ENCODE measurements at places on chromosomes 3 and 15.
A peak's percentile ranks its signal among the peaks of the same experiment; 100 is the strongest.

- H3K36me3 ChIP-seq = no peaks in the 10 kb centered on the region
- H3K4me3 ChIP-seq = no peak overlapping the region
- no peak for DNase-seq
- H3K4me1 ChIP-seq = peaks cover 3% of the 10 kb centered on the region
Measured at GRCh38 chr3:69761896-69762767, 22.9 kb downstream of the MITF start.

DNA sequence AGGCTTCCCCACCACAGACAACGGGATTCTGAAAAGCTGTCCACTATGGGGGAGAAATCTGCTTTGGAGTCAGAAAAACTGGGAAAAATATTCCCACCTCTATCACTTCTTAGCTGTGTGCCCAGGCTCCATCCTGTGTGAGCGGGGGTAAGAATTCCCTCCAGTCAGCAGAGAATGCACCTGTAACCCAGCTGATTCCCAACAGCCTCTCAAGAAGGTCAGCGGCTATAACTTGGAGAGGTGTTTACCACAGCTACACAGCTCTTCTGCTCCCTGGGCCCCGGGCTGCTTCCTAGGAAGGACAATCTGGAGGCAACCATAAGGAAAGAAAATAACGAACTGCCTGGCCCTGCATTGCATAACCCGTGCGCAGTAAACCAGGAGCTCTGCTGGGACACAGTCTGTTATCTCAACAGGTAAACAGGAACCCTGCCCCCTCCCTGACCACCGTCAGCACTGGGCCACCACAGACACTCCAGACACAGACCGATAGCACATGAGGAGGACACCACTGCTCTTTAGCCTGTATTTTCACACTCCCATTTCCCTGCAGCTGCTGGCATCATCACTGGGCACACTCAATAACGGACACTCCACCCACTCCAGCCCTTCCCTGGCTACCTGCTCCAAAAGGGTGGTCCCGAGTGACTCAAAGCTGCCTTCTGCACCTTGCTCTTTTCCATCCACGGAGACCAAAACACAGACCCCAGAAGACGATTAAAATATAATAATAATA lies 2.1 kb downstream of the RAB43 start:
- DNase-seq = no peak
- no peaks in the 10 kb centered on the region for H3K27me3 ChIP-seq
- peaks cover 4% of the 10 kb centered on the region for H3K4me1 ChIP-seq
- H3K27ac ChIP-seq = peak overlapping the region; percentile 26
- H3K36me3 ChIP-seq = no peaks in the 10 kb centered on the region

DNA sequence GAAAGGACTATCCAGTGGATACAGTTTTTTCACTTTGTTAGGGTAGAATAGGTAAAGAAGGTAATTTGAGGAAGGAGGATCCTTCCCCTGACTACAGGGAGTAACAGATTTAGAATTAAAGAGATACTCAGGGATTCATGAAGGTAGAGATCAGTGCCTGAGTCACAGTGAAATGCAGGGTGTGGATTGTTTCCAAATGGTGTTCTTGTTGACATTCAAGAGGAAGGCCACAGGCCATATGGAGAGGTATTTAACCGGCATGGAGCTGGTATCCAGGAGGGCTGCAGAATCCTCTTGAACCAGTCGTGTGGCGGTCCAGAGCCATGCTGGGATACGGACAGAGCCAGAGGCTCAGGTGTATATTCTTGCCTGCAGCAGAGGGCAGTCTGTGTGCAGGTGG lies 28.2 kb downstream of the GYG1 start:
- H3K36me3 ChIP-seq = no peaks in the 10 kb centered on the region
- no peak for DNase-seq
- no peak overlapping the region for H3K27ac ChIP-seq
- no peaks in the 10 kb centered on the region for H3K4me1 ChIP-seq
- no peaks in the 10 kb centered on the region for H3K27me3 ChIP-seq
- no peak overlapping the region for H3K4me3 ChIP-seq

DNA sequence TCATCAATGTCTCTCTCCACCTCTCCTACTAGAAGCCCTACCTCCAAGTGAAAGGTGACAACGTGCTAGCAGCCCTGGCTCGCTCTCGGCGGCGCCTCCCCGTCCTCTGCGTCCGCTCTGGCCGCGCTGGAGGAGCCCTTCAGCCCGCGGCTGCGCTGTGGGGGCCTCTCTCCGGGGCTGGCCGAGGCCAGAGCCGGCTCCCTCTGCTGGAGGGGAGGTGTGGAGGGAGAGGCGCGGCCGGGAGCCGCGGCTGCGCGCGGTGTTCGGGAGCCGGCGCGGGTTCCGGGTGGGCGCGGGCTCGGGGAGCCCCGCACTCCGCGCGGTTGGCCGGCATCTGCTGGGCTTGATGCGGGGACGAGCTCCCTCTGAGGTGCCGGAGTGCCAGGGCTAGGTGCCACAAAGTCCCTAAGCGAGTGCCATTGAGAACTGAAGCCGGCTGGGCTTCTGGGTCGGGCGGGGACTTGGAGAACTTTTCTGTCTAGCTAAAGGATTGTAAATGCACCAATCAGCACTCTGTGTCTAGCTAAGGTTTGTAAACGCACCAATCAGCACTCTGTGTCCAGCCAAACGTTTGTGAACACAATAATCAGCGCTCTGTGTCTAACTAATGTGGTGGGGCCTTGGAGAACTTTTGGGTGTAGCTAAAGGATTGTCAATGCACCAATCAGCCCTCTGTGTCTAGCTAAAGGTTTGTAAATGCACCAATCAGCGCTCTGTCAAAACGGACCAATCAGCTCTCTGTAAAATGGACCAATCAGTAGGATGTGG lies 84.8 kb upstream of the ARRDC4 start:
- no peak overlapping the region for H3K27ac ChIP-seq
- H3K36me3 ChIP-seq = no peaks in the 10 kb centered on the region
- DNase-seq = no peak
- H3K4me3 ChIP-seq = no peak overlapping the region

GRCh38 chr15:61522411-61522810 lies 293.3 kb upstream of the RORA start:
- no peak overlapping the region for H3K4me3 ChIP-seq
- no peak overlapping the region for H3K27ac ChIP-seq
- H3K27me3 ChIP-seq = no peaks in the 10 kb centered on the region

DNA sequence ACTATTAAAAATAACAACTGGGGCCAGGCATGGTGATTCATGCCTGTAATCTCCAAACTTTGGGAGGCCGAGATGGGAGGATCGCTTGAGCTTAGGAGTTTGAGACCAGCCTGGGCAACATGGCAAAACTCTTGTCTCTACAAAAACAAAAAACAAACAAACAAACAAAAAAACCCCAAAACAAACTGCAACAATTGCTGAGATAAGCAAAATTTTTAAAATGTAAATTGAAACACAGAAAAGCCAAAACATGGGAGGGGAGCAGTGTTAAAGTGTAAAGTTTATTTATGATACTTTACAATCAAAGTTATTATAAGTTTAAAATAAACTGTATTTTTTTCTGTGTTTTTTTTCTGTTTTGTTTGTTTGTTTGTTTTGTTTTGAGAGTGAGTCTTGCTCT lies 207.7 kb downstream of the PCCB start:
- peaks cover 15% of the 10 kb centered on the region for H3K36me3 ChIP-seq
- no peak overlapping the region for H3K4me3 ChIP-seq
- H3K4me1 ChIP-seq = no peaks in the 10 kb centered on the region

DNA sequence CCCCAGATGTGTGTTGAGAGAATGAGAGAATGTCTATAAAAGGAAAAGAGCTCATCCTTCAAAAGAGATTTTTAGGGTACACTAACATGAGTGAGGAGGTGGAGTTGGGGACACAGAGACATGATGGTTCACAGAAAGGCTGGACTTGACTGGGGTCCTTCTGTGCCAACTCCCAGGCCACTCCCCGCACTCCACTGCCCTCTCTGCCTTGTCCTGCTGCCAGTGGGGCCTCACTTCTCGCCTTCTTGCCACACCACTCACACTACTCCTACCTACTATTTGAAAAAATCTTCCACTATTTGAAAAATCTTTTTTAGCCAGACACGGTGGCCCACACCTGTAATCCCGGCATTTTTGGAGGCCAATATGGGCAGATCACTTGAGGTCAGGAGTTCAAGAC lies 298.1 kb downstream of the EPHB1 start:
- H3K27me3 ChIP-seq = peaks cover 7% of the 10 kb centered on the region
- H3K36me3 ChIP-seq = no peaks in the 10 kb centered on the region
- H3K27ac ChIP-seq = no peak overlapping the region
- H3K4me3 ChIP-seq = no peak overlapping the region
